ENCODE measurements at places on chromosomes 7 and 10. TPM values are rescaled to one million over a fixed set of nuclear protein-coding genes. Genes with fewer than 3 reads are reported as not detected.

GRCh38 chr7:54699715-54700114 lies 59.3 kb downstream of the SEC61G start:
- no peak for DNase-seq

FGL2 gene
- 0.72 TPM for total RNA-seq

GRCh38 chr7:37495574-37496184 lies 47.0 kb upstream of the ELMO1 start:
- peak; percentile 29 for DNase-seq

GRCh38 chr10:24455447-24455846 lies 246.5 kb downstream of the KIAA1217 start:
- DNase-seq = no peak

DNA sequence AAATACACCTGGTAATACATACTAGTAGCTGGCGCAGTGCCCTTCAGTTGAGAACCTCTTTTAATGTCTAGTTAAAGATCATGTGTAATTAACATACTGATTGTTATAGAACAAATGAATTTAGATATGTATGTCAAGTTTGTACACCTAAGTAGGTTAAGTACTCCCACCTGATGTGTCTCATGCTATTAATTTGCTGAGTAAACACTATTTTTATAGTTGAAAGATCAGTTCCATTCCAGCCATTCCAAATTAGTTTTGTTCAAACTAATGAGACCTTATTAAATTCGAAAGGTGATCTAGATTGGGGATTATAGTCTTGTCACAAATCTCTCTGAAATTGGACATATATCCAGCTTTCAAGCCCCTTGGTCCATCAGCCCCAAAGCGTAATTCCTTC lies 710.0 kb downstream of the LRMDA start:
- no peak for DNase-seq

GRCh38 chr10:80518807-80519360 lies 18.8 kb upstream of the SH2D4B start:
- DNase-seq = no peak

SCART1 gene
- 15.2 TPM for total RNA-seq

DNA sequence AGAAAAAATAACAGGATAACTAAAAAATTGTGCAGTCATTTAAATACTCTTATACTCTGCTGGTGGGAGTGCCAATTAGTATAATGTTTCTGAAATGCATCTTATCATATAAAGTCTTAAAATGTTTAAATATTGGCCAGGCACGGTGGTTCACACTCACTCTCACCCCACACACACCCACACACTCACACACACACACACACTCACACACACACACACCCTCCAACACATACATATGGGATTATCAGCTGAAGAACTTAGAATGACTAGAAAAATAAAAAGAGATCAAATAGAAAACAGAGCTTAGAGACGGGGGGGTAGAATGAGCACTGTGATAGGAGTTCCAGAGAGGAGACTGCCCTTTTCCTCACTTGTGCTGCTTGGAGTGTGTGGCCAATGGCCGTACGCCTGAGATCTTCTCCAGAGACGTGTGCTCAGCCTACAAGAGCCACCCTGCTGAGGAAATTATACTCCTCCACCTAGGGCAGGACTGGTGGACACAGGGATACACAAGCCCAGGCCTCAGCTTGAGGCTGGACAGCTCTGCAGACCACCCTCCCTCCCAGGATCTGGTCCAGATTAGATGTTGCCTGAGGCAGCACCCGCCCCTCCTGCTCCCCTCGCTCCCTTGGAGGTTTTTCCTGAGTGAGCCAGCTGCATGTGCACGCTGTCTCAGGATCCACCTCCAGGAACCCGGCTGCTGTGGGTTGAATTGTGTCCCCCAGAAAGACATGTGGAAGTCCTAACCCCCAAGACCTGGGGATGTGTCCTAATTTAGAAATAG lies 26.5 kb upstream of the PRKAG2 start:
- DNase-seq = no peak

DNA sequence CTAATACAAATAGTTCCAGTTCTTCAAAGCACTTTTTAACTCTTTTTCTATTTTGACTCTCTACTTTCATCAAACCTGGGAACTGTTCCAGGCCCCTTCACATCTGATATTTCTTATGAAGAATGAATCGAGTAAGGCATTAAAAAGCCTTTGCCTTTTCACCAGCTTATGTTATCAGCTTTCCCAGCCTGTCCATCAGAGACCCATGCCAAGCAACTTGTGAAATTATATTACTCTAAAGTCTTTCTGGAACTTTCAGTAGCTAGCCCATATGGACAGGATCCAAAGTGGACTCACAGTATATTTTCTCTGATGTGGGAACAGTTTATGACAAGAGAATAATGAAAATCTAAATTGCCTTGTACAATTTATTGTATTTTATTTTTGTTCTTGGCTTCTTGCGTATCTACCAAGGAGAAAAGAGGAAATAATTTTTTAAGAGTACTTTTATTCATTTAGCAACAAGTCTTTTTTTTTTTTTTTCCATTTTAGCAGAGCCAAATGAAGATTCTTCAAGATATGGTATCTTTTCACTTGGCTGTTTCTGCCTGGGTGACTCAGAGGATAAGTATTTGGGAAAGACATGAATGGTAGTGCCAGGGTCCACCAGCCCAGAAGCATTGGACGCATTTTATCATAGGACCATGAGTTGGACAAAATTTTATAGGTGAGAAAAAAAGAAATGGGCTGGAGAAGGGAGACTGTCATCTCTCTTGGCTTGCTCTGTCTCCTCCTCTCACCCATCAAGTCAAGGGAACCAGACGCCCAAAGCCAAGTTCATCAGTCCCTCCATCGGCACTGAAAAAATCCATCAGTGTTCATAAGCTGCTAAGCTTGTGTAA lies 195.8 kb upstream of the NEBL start:
- DNase-seq = no peak

AFAP1L2 gene
- total RNA-seq = 10.5 TPM

DNA sequence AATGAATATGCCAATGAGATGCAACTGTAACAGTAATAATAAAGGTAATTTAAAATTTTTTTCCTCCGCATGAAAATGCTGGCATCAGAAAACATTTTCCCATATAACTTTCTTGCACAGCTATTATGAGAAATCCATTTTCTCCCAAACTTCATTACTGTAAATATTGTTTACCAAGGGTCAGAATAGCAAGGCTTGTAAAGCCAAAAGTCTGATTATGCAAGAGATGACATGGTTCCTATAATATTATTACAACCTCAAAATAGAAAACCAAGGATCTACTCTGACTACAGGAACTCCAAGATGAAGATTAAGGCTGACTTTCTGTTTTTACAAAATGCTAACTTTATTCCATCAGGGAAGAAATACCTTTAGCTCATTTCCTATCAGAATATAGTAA lies 162.7 kb upstream of the CDK1 start:
- no peak for DNase-seq

SLC18A3 gene
- not detected for total RNA-seq

NEURL1 gene
- not detected for total RNA-seq

CD36 gene
- total RNA-seq = not detected

ANXA8L1 gene
- not detected for total RNA-seq

GRCh38 chr10:34200355-34200901 lies 614.7 kb downstream of the PARD3 start:
- no peak for DNase-seq

DNA sequence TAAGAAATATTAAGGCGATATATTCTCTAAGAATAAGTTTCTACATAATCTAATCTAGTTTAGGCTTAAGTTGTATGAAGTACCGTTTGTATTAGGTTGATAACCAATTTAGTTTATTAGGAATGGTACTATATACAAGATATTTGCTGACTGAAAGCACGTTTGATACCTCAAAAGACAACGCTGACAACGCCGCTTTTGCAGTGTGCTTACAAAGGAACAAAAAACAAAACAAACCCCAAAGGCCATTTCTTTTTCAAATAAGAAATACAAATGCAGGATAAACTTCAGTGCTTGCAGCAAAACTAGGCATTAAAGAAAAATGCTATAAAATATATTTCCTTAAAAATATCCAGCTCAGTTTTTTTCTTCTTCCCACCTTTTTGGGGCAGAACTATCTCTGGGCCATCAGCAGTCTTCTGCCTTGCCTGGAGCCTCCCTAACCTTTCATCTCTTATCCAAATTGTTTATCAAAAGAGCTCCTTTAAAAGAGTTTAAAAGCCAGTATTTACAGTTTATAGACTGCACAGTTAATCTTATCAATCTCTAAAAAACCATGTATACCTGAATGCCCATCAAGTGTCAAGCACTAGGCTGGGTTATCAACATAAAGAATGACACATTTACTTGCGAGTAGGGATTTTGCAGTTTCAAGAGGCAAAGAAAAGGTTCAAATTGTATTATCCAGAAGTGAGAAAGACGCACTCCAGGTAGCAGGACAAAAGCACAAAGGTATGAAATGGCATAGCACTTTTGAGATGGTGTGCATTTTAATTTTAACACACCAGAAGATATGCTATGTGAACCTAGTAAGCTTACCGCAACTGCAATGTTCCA lies 4.1 kb upstream of the KMT2E start:
- DNase-seq = no peak

DNA sequence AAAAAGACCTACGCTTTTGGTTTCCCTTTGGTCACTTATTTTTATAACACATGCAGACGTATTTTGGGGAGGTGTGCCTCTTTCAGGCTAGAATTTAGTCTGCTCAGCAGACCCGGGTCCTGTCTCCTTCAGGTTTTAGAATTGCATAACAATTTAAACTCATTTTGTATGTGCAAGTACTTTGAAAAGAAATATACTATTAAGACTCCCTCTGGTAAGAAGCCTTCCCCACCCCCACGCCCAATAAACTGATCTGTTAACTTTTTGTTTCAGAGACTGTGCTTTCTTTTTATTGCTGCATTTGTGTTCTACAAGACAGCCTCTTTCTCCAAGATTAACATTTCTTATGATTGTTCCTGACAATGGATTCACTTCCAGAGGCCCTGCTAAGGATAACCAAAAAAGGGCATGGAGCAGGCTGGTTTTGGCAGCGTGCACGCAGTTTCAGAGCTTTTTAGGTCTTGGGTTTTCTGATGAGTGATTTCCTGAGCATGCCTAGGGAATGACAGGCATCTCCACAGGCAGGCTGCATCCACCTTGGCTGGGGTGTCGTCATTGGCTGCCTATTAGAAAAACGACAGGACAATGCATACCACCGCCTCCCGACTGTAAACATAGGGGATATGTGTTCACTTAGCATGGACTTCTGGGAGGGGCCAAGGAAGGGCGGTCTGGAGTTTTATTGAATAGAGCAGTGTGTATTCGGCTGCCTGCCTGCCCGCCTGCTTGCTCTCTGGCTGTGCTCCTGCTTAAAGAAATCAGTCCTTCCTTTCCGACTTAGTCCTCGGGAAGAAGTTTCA lies at the start of gene CALD1:
Gene CALD1, plus strand, starts transcription at position 694 of the 800 bp plus-strand sequence. CDS start 88,100 bp downstream, outside the sequence.
- no peak for DNase-seq

Data from OCI-LY7 (cell line).